ENCODE measurements at places on chromosomes 16 and 17.

- DNase-seq = no peak
Observed at GRCh38 chr17:9221147-9221921, 200.0 kb downstream of the NTN1 start.

DNA sequence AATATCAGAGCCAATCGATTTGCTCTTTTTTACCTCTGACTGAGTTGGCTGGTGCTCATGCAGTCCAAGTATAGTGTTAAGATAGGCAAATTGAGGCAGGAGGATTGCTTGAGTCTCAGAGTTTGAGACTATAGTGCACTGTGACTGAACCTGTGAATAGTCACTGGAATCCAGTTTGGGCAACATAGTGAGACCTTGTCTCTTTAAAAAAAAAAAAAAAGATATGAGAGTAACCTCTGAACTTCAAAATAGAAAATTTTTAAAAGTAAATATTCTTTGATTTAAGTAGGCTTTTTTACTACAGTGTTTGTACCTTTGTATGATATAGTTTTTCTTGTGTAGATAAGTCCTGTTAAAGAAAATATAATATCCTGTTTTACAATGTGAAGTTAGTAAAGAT is 3.4 kb downstream of the CCP110 start:
- DNase-seq = no peak

DNA sequence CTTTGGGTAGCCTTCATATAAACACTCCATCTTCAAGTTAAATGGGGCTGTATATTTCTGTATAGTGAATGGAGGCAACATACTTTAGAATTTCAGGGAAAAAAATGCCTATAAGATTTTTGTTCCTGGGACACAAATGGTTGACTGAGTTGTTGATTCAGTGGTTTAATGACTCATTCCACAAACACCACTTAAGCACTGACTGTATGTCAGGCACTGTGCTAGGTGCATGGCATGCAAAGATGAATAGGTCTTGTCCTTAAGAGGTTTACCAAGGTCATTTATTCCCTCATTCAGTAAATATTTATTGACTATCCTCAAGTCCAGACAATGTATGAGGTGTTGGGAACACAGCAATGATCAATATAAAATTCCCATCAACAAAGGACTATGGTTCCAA is 417.1 kb downstream of the CA10 start:
- DNase-seq = no peak

DNA sequence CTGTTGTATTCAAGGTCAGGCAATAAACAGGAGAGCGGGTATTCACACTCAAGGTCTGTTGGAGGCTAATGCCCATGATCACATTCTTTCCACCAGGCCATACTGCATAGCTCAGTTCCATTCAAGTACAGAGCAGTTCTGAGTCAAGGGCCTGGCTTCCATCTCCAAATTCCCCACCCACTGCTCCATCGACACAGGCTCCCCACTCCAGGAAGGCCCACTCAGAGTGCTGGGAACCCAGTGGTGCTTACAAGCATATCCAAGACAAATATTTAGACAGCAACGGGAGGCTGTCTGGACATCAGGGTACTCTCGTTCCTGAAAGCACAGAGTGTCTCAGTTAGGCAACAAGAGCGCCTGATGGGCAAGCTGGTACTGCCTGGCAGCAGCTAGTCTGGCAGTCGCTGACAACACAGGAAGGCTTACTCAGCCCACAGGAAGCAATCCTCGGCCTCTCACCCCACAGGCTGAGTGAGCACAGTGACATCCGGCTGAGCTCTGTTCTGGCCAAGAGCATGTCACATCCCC is 40.9 kb downstream of the RFFL start:
- DNase-seq = peak; percentile 63

GRCh38 chr17:27845264-27846041 is 45.1 kb upstream of the NOS2 start:
- DNase-seq = no peak
